ENCODE measurements at places on chromosomes 4 and X. TPM values are rescaled to one million over a fixed set of nuclear protein-coding genes. Genes with fewer than 3 reads are reported as not detected.

- peak; percentile 47 for DNase-seq
Observed at GRCh38 chrX:104343428-104344129, 88.8 kb upstream of the ESX1 start.

BTK gene
- not detected for total RNA-seq

- no peak for DNase-seq
Observed at GRCh38 chr4:128854433-128854832, 44.9 kb downstream of the JADE1 start.

DNA sequence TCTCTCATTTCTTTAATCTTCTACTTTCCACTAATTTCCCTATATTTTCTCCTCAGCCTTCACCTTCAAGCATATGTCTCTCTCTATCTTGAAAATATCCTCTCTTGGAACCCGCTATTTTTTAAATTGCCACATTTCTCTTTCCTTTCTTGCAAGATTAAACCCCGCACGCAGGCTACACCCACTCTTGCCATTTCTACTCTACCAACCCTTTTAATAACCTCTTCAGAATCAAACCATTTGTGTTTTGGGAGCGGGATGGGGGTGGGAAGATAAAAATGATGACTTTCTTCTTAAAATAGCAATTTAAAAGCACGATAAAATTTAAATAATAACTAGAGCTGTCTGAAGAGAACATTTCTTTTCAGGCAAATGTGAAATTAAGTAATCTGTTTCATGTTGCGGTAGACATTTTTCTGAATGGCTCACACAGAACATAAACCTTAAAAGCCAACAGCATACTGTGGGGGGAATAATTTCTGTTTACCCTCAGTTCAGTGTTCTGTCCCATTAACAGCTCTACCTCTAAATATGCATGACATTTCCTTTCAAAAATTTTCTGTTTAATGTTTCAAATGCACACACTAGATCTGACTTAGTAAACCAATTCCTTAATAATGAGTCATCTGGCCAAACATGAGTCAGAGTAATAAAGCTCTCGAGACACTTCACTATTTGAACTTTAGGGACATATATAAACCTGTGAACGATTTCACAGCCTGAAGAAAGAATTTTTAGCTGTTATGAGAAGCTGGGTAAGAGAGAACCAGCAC is 20.5 kb downstream of the ARSJ start:
- DNase-seq, result peak; percentile 88

RAB9B gene
- total RNA-seq, result 0.34 TPM

GRCh38 chr4:872241-872981 is 46.5 kb upstream of the CPLX1 start:
- no peak for DNase-seq

GRCh38 chr4:173217075-173217474 is 48.5 kb downstream of the GALNT7 start:
- DNase-seq, result no peak

- no peak for DNase-seq
Observed at GRCh38 chrX:39682778-39683177, 415.0 kb downstream of the BCOR start.

- DNase-seq, result no peak
Observed at GRCh38 chr4:76311896-76312331, 5.4 kb downstream of the STBD1 start.

DNA sequence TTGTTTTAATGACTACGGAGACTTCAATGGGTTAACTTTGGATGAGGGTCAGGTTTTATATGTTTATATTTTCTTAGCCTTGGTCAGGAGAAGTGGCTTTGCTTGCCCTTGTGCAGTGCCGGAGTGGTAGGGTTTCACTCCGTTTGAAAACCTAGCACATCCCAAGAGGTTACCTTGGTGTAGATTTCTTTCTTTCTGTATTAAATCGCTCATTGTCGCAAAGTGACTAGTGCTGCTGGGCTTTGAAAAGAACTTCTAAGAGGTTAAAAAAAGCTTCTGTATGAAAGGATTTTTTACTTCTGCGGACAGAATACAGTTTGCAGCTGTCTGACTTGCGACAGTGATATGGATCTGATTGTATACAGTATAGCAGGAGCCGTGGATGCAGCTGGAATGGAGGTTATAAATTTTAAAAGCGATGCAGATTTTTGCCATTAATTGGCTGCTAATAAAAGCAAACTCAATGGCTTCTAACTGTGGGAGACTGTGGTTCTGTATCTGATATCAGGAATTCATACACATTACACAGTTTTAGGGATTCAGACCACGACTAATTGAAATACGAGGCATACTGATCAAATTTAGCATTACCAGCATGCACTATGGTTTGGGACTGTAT is 340.9 kb upstream of the PITX2 start:
- no peak for DNase-seq

MAB21L2 gene
- total RNA-seq, result not detected

DNA sequence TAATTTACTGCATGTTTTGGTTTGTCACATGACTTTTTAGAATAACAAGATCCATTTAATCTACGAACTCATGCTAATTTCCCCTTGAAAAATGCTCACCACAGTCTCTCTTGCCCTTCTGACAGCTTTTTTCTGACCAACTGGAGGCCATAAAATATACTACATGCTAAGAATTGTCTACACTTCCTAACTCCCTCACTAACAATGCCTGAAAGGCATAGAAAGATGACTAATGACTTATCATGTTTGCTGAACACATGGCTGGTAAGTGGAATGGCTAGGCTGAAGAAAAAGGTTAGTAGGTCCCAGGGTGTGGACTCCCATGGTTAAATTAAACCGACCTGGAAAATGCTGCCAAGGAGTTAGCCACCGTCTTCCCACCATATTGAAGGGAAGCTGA is 309.9 kb downstream of the SPOCK3 start:
- DNase-seq, result no peak

DNA sequence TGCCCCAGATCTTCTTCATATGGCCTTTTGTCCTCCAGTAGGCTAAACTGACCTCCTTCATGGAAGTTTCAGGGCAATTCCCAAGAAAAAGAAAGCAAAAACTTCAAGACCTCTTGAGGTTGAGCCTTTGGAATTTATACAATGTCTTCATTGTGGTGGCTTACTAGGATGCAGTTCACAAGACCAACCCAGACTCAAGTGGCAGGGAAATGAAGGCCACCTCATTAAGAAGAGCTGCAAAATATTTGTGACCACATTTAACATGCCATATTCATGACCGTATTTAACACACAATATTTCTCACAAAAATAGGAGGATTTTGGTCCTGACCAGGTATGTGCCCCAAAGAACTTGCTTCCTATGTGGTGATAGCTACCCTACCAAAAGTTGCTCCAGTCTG is 605.5 kb upstream of the PITX2 start:
- DNase-seq, result peak; percentile 21

GRCh38 chrX:98350940-98351339 is 1467.2 kb downstream of the RPA4 start:
- no peak for DNase-seq

TRPC3 gene
- total RNA-seq, result not detected

- DNase-seq, result no peak
Observed at GRCh38 chr4:147749811-147750321, 18.0 kb downstream of the ARHGAP10 start.

F8A3 gene
- total RNA-seq, result not detected

CENPE gene
- 3.0 TPM for total RNA-seq

GRCh38 chrX:24996096-24996709 is 19.6 kb downstream of the ARX start:
- no peak for DNase-seq

DNA sequence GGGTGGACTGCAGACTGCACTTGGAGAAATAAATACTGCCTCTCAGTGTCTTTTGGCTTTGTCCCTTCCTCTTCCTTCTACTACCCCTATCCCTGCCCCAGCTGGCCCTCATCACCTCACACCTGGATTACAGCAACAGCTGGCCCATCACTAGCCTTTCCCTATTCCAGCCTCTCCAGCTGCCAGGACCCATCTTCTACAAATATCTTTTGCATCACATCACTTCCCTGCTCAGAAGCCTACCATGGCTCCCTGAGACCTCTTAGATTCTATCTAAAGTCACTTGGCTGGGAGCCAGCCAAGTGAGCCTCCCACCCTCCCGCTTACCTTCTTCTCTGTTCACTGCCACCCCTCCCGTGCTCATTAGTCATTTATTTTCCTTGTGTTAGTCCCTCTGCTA is 66.8 kb downstream of the TSC22D3 start:
- DNase-seq, result no peak

GRCh38 chr4:2441393-2442174 is 22.8 kb downstream of the CFAP99 start:
- DNase-seq, result no peak

DNA sequence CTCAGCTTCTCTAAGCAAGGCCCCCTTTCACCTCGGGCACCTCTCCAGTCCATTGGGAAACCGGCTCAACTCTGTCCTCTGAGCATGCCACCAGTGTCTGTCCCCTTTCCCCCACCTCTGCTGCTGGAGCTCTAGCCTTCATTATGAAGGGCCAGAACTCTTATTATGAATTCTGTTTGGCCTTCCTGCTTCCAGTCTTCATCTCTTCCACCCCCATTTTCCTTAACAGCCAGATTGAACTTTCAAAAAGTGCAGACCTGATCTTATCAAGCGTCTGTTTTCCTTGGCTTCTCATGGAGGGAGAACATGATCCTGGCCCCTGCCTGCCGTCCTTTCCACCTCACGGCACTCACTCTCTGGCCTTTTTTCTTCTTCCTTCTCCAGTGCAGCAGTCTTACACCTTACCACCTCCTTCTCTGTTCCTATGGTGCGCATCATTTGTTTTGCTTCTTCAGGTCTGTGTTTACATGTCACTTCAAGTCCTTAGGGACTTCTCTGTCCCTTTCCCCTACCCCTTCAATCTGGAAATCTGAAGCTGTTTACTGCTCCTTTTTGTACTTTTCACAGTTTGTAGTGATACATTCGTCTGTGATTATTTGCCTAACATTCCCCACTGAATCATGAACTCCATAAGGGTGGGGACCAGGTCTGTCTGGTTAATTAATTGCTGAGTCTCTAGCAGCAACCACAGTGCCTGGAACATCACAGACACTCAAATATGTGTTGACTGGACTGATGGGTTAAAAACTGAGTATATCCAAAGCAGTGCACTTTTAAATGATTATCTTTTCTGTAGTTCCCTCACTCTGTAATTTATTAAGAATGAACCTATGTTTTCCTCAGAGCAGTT is 55.8 kb downstream of the FNIP2 start:
- DNase-seq, result peak; percentile 70

LRIT3 gene
- total RNA-seq, result 0.08 TPM

DNA sequence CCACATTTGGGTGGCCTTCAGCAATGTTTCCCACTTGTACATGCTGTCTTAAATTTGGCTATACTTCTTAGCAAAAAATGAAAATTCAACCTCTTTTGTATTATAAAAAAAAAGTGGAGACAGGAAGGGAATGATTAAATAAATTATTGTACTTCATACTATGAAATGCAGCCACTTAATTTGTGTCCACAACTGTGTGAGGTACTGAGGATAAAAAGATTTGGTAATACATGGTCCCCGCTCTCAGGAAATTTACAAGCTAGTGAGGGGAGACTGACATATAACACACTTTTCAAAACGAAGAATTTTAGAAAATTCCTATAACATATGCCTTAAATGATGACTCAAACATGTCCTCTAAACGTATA is 105.0 kb downstream of the HNRNPD start:
- DNase-seq, result no peak

- no peak for DNase-seq
Observed at GRCh38 chrX:49247916-49248811, 12.9 kb downstream of the CCDC22 start.

GRCh38 chr4:152926959-152927358 is 9.2 kb upstream of the FHDC1 start:
- DNase-seq, result no peak

GRCh38 chr4:112069110-112069509 is 76.1 kb upstream of the FAM241A start:
- DNase-seq, result no peak

GRCh38 chrX:123223859-123224258 is 39.8 kb downstream of the GRIA3 start:
- DNase-seq, result no peak

DNA sequence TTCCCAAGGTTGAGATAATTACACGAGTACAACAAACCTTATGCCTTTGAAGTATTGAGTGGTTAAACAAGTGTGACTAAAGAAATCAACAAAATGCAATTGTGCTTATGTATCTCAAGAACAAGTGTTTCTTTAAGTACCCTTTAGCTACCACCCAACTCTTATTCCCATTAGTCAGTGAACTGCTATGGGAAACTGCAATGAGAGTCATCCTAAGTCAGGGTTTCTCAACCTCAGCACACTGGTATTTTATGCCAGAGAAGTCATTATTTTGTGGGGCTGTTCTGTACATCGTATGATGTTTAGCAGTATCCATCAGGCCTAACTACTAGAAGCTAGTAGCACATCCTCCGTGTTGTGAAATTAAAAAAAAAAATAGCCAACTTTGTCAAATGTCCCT is 549.1 kb upstream of the BOD1L1 start:
- no peak for DNase-seq

DNA sequence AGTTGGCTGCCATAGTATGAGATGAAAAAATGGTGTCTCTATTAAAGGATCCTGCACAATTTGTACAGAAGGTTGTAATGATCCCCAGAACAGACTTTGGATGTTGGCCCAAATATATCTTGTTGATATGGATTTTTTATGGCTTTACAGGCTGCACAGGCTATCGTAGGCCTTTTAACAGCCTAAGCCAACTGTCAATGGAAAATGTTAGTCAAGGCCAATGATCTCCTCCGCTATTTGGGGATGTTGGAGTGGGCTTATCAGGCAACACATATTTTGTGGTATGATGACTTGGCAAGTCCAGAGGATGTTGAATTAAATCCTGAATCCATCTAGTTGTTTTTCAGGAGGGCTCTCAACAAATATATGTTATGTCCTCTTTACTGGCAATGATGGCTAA is 42.1 kb downstream of the ZCCHC13 start:
- DNase-seq, result no peak

- peak; percentile 56 for DNase-seq
Observed at GRCh38 chrX:100995469-100995868, 26.0 kb downstream of the ARL13A start.

- DNase-seq, result no peak
Observed at GRCh38 chr4:122701965-122702364, 30.5 kb upstream of the BBS12 start.

DNA sequence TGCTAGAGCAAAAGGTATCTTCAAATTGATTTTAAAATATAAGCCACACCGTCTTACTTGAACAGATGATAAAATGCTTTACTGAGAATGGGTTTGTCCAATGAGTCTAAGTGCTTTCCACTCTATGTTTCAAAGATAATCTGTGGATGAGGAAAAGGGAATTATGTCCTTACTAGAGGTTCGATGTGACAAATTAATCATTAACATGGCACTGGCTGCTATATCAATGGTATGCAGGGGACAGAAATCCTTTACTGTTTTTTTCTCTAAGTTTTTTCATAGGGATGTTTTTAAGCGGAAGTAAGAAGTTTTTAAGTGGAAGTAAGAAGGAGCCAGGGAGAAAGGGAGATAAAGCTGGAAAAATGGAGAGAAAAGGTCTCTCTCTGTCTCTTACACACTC is 38.0 kb downstream of the MID1IP1 start:
- DNase-seq, result no peak

- DNase-seq, result no peak
Observed at GRCh38 chr4:41426539-41426938, 111.4 kb upstream of the LIMCH1 start.

- no peak for DNase-seq
Observed at GRCh38 chr4:47002580-47002979, 9.2 kb upstream of the GABRA4 start.

PAGE5 gene
- total RNA-seq, result not detected

GRCh38 chr4:148445860-148446330 is 3.7 kb upstream of the NR3C2 start:
- DNase-seq, result no peak

GRCh38 chr4:89784686-89785231 is 52.2 kb downstream of the SNCA start:
- no peak for DNase-seq

FGD1 gene
- 13.0 TPM for total RNA-seq

S100G gene
- not detected for total RNA-seq

- no peak for DNase-seq
Observed at GRCh38 chr4:76620723-76621468, 185.9 kb downstream of the SHROOM3 start.

Measured in kidney epithelial cell (primary cell).